RPMI7951 (cell line): ENCODE measurements at places on chromosomes 13 and 19. TPM values are rescaled to one million over a fixed set of nuclear protein-coding genes. Genes with fewer than 3 reads are reported as not detected.

GRCh38 chr19:11379857-11380350, 4.2 kb downstream of the EPOR start:
- no peak for DNase-seq

DNA sequence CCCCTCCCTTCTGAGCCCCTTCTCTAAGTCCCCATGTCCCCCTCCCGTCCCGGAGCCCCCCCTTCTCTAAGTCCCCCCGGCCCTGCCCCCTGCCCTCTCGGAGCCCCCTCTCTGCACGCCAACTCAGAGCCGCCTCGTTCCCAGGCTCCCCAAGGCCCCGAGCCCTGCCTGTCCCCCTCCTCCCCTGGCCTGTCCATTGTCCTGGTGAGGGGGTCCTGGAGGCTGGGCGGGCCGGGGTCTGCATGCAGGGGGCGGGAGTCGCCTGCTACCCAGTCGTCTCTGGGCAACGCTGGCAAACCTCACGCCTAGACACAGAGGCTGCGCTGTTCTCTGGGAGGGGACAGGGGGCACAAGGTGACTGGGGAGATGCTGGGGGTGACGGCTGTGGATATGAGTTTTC, 39.2 kb upstream of the SEMA6B start:
- no peak for DNase-seq

DNA sequence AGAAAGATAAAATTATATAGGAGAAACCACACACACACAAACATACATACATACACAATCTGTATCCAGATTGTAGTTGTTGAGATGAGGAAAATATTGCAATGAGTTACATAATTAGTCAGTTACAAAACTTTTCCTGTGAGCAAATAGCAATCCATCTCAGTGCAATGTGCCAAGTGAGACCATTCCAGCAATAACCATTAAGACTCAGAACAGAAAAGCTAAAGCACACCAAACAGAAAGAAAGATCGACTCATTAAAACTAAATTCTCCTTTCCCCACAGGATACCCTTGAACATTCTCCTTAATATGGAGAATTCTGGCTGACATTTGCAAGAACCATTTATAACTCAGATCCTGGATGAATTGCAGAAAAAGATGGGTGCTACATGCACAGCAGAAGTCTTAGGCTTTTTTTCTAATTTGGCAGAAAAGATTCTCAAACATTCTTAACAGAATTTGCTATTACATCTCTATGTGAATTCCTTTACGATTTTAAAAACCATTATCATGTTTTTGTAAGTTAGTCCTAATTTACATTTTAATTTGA, 1341.2 kb upstream of the SPRY2 start:
- no peak for DNase-seq

- DNase-seq = no peak
Measured at GRCh38 chr19:40783711-40784110, 5.7 kb downstream of the RAB4B start.

DNA sequence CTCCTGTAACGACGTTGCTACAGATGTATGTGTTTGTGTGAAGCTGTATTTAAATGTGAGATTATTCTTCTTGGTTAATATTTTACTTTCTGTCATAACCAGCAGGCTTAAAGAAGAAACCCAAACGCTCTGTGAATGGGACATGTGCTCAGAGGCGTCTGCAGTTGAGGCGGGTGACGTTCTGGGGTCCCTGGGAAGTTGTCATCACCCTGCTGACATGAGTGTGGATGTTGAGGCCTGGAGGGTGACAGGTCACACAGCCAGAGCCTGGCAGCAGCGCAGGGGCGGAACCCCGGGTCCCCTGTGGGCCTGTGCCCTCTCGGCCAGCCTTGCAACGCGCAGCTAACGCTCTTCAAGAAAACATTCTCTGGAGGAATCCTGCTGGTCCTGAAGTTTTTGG, 16.6 kb downstream of the RASA3 start:
- DNase-seq = no peak

- DNase-seq = peak; percentile 42
Measured at GRCh38 chr13:32019612-32020233, 11.9 kb upstream of the FRY start.

DNA sequence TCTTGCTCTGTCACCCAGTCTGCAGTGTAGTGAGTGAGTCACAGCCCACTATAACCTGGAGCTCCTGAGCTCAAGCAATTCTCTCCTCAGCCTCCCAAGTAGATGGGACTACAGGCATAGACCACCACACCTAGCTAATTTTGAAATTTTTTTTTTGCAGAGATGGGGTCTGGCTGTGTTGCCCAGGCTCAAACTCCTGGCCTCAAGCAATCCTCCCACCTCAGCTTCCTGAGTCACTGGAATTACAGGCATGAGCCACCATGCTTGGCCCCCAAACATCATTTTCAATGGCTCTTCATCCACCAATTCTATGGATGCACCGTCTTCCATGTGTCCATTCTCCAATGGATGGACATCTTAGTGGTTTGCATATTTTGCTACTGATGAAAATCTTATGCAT, 68.9 kb downstream of the ZNF557 start:
- DNase-seq = no peak

DNA sequence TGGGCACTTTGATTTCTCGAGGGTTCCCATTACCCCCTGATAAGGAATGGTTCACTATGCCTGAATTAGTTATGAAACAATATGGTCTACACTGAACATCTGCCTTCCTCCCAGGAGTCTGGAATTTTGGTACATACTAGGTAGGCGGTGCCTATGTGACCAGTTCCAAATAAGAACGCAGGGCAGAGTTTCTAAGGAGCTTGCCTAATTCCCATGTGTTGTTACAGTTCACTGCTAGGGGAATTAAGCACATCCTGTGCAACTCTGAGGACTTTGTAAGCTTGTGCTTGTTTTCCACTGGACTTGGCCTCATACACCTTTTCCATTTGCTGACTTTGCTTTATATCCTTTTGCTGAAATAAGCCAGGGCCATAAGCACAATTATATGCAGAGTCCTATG, 29.2 kb downstream of the RBM26 start:
- no peak for DNase-seq

DNA sequence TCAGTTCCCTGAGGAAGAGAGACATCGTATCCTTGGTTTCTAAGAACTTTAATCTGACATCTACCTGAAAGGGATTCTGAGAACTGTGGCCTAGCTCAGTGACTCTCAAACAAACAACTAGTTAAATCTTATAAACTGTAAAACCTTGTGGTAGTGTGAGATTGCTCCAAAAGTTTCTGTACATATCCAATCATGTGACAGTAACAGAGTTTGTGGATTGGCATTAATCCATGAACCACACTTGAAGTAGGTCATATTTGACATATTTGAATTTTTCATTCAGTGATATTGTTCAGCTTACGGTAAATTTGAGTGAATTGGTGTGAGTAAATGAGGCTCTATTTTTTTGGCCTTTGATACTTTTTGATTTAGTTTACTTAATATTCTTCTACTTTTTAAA, 15.0 kb downstream of the TDRD3 start:
- DNase-seq = no peak

DNA sequence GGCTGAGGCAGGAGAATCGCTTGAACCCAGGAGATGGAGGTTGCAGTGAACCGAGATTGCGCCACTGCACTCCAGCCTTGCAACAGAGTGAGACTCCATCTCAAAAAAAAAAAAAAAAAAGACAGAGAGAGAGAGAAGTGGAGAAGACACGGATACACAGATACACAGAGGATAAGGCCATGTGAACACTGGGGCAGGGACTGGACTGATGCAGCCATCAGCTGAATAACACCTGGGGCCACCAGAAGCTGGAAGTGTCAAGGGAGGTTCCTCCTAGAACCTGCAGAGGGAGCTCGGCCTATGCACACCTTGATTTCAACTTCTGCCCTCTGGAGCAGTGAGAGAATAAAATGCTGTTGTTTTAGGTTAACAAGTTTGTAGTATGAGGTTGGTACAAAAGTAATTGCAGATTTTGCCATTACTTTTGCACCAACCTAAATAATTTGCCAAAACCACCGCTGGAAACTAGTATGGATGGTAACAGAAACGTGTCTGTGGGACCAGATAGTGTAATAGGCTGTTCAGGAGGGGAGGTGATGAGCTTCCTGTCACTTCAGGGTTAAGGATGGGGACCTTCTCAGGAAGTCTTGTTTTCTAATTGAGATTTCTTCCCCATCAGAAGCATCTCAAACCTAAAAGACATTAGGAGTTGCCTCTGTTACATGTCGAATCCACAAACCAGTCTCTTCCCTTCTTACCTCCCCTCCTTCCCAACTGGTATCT, 36.4 kb upstream of the IGSF23 start:
- peak; percentile 59 for DNase-seq

DNA sequence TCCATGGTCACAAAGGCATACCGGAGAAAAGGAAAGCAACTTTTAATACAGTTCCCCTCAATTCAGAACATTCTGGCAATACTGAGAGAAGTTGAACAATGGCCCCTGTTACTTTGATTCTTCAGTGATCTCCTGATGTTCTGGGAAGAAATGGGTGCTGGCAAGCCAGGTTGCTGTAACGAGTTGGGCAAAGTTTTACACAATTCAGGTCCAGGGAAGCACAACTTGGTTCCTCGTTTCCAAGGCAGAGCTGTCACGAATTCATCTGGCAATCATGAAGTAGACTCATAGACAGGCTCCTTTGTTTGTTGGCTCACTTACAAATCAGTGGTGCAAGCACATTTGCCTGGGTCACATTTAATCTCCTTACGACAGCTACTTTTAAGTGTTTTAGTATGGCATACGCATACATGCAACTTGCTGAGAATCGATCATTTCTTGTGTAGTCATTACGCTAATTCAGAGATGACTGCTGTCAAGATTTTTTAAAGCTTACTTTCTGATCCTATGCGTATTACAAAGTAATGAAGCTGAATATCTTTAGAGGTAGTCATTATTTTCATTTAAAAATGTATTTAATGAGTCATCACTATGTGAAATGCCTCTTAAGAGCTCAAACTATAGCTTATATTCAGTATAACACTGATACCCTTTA, 174.7 kb downstream of the GPC5 start:
- no peak for DNase-seq

GRCh38 chr19:52258426-52258825, 11.0 kb upstream of the ZNF766 start:
- peak; percentile 26 for DNase-seq

DNA sequence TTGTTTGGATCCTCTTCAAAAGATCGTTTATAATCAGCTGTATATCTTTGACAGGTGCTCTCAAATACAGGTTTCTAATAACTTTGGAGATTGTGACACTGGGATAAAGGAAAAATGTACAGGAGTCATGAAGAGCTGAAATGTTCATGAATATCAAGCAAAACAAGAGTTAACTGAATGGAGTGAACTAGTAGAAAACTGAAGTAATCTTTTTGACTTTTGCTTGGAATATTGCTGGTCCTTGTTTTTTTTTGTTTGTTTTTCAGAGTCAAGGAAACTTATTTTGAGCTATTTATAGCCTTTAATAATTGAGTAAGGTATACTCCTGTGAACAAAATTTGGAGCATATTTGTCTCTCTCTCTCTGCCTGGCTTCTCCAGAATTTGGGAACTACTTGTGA, 25.3 kb downstream of the MED4 start:
- no peak for DNase-seq

DNA sequence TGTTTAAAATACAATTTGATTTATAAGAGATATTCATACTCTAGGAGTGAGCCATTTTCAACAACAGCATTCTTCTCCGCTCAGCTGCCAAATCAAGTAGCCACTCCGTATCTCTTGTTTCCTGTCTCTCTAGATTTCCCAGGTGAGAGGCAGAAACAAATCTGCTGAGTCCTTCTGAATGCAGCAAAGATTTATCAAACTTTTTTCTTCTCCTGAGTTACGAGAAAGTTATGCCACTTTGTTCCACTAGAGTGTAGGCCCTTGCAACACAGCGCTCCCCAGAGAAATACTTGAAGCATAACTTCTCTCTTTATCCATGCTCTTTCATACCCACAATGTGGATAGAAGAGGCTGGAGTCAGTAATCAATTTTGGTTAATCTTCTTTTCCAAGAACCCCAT, 1960.8 kb downstream of the OLFM4 start:
- DNase-seq = peak; percentile 10

DNA sequence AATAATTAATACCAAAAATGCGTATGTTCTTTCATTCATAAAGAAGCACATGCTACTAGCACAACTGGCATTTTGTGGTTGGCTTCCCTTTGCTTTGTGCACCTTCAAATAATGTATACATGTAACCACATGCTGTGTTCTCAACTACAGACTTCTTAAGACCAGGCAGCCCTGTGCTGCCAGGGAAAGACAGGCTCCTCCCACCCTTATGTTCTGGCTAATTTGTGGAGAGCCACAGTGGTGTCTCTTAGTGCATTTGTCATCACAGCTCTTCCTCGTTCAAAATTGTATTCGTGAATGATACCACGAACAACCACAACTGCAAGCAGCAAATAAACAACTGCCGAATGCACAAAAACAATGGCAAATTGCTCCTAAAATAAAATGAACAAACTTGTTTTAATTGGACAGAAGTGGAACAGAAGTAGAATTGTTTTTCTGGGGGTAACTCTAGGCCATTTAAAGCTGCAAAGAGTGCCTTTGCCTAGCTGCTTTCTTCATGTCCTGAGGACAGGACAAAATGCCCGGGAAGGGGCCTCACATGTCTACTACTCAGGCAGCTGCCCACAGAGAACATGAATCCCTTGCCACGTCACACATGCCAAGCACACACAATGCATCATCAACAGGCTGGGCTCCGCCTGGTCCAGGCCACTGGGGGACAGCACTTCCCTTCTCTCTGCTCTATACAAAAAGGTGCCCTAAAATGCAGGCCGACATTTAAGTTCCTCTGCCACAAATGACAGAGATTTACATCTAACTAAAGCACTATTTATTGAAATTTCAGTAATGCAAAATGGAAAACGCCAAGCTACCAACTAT, 21.7 kb downstream of the IRS2 start:
- peak; percentile 69 for DNase-seq

DNA sequence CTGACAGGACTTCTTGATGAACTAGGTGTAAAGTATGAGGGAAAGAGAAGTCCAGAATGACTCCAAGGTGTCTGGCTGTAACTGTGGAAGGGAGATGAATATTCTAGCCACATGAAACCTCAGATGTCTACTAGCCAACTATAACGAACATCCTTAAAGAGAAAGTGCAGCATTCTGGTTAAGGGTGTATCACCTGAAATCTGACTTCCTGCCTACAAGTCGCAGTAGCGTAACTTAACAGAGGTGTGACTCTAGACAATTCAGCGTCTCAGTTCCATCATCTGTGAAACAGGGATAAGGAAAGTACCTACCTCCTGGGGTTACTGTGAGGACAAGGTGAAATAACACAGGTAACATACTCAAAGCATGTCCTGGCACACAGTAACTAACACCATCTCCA, 145.7 kb upstream of the FBXL3 start:
- no peak for DNase-seq

- DNase-seq = peak; percentile 29
Measured at GRCh38 chr13:114212158-114212495, 22.6 kb upstream of the CDC16 start.

DNA sequence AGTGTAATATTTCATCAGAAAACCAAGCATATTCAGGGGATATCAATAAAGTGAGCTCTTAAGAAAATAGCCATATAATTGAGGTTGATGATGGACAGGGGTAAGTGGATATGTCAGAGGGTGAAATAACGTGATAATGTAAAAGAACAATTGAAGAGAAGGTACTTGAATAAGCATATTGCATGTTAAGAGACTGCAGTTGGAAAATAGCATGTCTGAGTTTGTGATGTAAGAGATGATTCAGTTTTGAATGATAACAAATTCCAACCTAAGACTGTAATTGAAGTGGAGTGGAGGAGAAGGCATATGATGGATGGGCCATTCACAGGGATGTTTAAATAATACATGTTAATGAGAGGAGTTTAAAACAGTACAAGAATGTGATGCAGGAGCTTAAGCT, 1633.5 kb downstream of the SLITRK1 start:
- DNase-seq = no peak

TMPRSS9 gene
- total RNA-seq = 0.10 TPM in 1 of 2 replicates, not detected in the other

FREM2 gene
- 0.29 and 0.36 TPM in 2 replicates for total RNA-seq

DZIP1 gene
- total RNA-seq = 15.7 and 16.8 TPM in 2 replicates

CEACAM21 gene
- total RNA-seq = not detected in 2 replicates

WASF3 gene
- total RNA-seq = 5.2 and 6.1 TPM in 2 replicates

NOSIP gene
- 159 TPM in 2 replicates for total RNA-seq

KLK7 gene
- not detected in 2 replicates for total RNA-seq
